ENCODE measurements at places on chromosomes 16 and 17.

GRCh38 chr16:51543971-51544370 is 392.9 kb upstream of the SALL1 start:
- no peak for DNase-seq

GRCh38 chr16:4724661-4725270 is 9.3 kb downstream of the ANKS3 start:
- DNase-seq: no peak

GRCh38 chr16:14289692-14290340 is 218.7 kb downstream of the MRTFB start:
- DNase-seq: peak; percentile 38

GRCh38 chr17:73555199-73555960 is 88.9 kb downstream of the SDK2 start:
- no peak for DNase-seq

DNA sequence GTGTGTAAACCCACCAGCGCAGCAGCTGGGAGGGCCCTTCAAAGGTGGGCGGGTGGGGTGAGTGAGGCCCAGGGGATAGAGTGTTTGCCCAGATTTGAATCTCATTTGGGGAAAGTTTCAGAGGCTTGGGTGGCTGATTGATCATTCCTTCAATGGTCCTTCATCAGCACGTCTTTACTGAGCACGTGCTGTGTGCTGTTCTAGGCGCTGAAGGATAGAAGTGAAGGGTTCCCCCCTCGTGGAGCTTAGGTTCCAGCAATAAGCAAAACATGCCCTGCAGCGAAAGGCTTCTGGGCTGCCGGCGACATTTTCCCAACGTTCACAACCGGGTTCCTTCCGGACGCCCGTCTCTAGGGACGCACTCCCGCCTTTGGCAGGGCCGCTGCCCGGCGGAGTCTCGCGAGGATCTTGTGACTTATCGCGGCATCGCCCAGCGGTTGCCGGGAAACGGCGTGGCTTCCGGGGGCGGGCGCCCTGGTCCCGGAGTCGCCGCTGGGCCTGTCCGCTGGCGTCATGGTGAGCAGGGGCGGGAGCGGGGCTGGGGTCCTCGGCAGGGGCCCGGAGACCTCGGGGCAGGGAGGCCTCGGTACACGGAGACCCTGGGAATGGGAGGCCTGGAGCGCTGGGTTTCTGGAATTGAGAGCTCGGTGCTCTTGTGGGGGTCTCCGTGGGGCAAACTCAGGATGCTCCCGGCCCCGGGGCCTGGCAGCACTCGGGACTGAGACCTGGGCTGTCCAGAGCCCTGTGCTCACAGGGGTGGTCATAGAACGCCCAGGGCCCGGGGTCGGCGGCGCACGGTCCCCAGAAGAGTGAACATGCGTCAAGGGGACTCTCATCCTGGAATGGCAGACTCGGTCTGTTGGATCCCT is 3.2 kb upstream of the DBNDD1 start:
- peak; percentile 84 for DNase-seq

DNA sequence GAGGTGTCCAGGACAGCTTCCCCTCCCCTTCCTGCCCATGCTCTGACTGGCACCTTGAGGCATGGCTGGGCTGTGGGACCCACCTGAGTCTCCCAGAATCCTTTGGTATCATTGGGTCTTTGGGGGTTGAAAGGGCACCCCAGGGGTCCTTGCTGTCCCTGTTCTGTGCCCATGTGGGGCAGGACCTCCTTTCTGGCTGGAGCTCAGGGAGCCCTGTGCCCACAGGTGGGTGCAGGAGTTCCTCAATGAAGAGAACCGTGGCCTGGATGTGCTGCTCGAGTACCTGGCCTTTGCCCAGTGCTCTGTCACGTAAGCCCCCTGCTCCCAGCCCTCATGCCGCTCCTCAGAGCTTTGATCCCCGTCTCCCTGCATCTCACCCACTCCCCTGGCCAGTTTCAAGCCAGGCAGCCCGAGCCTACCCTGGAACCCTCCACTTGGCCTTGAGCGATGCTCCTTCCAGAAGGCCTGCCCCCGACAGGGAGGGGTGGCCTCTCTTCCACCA is 11.8 kb downstream of the FMNL1 start:
- no peak for DNase-seq

DNA sequence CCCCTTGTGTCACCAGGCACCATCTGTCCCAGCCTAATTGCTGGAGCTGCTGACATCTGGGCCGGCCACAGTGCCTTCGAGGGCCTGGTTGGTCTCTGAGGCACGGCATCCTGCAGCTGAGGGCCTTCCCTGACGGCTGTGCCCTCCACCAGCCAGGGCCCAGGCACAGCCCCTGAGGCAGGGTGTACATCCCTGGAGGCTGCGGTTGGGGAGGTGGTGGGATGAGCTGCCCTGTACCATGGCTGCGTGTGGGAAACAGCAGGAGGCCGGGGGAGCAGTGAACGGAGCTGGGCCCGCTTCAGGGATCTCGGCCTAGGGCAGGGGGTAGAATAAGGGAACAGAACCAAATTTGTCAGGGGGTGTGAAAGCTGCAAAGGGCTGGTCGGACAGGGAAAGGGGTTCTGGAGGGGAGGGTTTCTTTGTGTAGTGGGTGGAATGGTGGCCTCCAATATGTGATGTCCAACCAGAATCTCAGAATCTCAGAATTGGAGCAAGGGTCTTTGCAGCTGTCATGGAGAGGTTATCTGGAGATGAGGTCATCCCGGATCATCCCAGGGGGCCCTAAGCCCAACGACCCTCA is 10.0 kb upstream of the SLC38A10 start:
- no peak for DNase-seq

Data from activated CD4-positive, alpha-beta T cell treated with anti-CD3 and anti-CD28 coated beads, Interleukin-2, amount 10 ng/mL, durations not matched to agents 7 days and 5 days (primary cell).